Cortex of kidney (tissue), 1 donor: ENCODE measurements at places on chromosomes 6 and 20.

DNA sequence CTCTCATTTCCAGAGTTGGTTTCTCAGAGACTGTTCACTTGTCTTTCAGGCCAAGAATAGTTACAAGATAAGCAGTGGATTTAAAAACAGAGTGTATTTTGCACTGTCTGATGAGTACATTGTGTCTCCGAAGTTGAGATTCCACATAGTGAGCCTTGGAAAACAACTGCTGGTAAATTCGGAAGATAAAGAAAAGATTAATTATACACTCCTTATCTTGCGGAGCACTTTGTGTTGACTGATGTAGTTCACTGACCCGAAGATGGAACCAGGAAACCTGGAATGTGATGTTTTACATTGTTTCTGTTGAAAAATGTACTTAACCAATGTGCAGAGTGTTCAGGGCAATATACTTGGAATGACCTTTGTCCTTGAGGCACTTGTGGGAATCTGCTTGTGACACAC is 51.0 kb downstream of the ANKS1A start:
- DNase-seq, result no peak

- DNase-seq, result no peak
Observed at GRCh38 chr6:43869792-43870659, 100.0 kb downstream of the VEGFA start.

DNA sequence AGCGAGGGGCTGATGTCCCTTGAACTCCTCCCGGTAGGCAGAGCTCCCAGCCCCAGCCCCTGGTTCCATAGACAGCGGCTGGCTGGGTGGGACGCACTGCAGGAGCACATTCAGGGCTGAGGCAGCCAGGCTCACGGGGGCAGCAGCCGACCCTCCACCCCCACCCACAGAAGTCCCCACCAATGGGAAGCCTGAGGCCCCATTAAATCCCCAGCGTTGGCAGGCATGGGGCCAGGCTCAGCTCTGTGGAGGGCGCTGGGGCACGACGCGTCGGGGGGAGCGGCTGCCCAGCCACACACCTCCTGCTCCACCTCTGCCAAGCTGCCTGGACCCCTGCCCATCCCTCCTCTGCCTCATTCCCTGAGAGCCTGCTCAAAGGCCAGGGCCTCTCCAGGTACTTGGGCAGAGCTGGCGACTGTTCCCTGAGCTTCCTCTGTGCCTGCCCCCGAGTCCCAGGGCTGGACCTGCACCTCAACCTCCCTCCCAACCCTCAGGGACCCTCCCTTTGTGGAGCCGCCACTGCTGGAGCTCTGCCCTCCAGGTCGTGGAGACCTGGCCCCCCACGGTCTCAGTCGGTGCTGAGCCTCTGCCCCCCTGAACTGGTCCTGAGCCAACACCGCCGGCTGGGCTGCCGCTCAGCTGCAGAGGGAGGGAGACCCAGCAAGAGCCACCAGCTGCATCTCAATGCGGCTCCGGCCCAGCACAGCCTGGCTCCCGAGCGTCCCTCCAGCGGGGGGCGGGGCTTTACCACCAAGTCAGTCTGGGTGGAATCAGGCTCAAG is 9.1 kb downstream of the CHRNA4 start:
- no peak for DNase-seq

- DNase-seq, result no peak
Observed at GRCh38 chr20:35661908-35662307, 2.8 kb downstream of the CPNE1 start.

GRCh38 chr6:149484733-149485700 is at the start of gene ZC3H12D:
Gene ZC3H12D (minus strand): TSS chr6:149485014. CDS start chr6:149474543, 10,471 bp downstream.
- DNase-seq, result no peak

GRCh38 chr6:155253337-155253736 is 10.5 kb upstream of the CLDN20 start:
- DNase-seq, result no peak

GRCh38 chr6:85389151-85389797 is 60.6 kb upstream of the NT5E start:
- DNase-seq, result no peak

- no peak for DNase-seq
Observed at GRCh38 chr6:138986578-138986977, 1.5 kb downstream of the REPS1 start.

GRCh38 chr6:156781861-156782631 is 4.9 kb downstream of the ARID1B start:
- DNase-seq, result no peak

DNA sequence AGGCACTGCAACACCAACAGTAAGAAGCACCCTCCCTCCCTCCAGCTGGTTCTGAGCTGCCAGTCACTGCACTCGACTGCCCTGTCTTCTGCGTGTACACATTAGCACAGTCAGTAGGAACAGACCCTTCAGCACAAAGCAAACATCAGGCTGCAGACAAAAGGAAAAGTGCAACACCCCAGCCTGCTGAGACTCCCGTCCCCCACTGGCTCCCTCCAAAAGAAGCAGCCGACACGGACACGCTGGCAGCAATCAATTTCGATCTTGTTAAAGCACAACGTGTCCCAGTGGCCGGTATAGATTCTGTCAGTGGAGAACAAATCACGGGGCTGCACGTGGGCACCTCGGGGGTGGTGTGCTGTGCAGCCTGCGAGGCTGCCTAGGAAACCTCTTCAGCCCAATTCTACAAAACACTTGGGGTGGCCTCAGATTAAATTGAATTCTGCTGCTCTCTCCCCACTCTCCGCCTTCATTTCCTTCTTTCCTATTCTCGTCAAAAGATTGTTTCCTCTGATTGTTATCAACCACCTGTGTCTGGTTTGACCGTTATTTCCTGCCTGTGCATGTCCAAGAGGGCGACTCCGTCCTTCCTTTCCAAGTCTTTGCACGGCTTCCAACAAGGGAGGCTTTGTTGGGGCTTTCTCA is 38.7 kb downstream of the TRAF3IP2 start:
- DNase-seq, result no peak

DNA sequence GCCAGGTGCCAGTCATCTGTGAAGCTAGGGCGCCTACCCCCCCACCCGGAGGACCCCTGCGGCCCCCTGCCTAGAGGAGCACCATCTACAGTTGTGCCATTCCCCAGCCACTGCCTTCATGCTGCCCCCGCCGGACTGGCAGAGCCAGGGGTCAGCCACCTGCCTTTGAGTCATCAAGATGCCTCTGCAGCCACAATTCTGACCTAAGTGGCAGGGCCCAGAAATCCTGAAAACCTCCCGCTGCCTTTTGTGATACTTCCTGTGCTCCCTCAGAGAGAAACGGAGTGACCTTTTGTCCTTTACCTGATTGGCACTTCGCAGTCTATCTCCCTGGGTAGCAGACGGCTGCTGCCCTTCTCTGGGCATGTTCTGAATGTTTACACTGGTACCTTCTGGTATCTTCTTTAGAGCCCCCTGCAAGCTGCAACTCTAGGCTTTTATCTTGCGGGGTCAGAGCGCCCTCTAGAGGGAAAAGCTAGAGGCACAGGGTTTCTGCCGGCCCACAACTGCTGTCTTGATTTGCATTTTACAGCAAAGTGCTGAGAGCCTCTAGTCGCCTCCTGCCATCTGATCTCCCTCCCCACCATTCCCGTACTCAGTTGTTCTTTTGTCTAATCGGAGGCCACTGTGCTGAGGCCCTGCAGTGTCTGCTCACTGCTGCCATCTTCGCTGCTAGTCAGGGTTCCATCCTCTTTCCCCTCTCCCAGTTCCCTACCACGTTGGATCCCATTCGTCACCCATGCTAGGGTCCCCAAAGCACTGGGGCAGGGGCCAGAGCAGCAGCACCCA is 26.9 kb downstream of the SPATA2 start:
- DNase-seq, result no peak

DNA sequence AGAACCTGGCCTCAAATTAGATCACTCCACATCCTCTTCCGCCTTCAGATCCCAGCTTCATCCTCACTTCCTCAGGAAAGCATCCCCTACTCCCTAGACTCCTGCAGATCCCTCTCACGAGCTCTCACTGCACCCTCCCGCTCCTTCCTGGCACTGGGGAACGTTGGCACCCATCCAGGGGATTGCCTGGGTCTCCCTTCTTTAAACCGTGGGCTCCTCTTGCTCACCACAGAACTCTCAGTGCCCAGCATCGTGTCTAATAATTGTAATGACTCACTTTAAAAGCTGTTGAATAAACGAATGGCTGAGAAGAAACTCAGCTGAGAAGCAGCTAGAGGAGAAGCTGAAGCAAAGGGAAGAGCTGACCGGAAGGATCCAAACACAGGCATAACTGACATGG is 20.4 kb downstream of the ZC3H12D start:
- no peak for DNase-seq

- DNase-seq, result no peak
Observed at GRCh38 chr6:50030777-50031562, 9.2 kb upstream of the DEFB110 start.

- no peak for DNase-seq
Observed at GRCh38 chr20:31974951-31975487, 7.1 kb downstream of the XKR7 start.

DNA sequence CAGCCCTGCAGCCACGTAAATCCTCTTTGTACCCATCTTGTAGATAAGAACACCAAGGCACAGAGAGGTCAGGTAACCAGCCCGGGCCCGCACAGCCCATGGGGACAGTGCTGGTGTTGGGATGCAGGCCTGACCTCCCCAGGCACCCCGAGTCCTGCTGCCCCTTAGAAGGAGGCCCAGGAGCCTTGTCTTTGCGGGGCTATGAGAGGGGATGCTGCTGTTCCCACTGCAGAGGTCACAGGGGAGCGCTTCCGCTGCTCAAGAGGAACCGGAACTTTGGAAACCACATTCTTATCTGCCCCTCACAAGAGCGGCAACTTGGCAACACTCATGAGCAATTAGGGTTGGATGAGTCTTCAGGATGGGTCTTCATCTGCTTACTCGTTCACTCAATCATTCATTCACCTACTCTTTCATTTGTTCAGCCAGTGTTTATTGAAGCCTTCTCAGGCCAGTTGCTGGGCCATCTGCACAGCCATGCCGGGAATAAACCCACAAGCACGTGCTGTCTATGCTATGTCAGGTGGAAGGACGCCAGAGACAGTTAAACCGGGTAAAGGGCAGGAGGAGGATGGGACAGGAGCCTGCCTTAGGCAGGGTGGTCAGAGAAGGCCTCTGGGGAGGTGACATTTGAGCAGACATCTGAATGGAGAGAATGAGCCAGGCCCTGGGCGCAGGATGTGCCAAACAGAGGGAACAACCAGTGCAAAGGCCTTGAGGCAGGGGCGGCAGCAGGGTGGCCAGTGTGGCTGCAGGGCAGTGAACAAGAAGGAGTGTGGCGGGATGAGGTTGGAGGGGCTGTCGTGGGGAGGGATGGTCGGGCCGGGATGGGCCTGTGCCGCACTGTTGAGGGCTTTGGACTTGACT is 60.8 kb downstream of the RBM38 start:
- no peak for DNase-seq

DNA sequence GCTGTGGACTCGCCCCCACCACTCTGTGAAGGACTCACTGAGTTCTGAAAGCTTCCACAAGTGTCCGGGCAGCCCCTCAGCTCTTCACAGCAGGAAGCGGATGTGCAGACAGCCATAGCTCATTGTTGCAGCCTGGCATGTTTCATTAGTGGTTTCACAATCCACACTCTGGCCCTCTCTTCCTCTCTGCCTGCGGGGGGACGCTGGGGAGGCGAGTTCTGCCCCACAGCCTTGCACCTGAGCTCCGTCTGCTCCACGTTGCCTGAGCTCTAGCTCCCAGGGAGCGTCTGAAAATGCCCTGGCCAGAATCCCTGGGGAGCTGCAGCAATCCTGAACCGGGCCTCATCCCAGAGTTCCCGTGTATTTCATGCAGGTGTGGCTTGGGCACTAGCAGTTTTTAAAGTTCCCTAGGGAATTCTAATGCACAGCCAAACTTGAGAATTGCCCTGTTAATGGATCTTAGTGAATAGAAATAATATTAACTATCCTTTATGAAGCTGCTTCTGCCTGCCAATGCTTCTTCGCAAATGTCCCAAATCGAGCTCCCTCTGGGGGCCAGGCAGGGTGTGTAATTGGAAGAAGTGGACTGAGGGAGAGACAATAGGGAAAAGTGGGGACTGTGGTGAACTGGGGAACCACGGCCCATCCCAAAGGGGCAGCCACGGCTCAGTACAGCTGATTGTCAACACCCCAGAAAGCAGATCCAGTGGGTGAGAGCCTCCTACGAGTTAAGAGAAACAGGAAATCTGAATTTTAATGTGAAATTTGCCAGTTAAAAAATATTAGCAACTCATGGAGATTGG is 51.5 kb downstream of the CTCFL start:
- no peak for DNase-seq

- DNase-seq, result no peak
Observed at GRCh38 chr6:88263591-88263990, 97.4 kb upstream of the CNR1 start.

DNA sequence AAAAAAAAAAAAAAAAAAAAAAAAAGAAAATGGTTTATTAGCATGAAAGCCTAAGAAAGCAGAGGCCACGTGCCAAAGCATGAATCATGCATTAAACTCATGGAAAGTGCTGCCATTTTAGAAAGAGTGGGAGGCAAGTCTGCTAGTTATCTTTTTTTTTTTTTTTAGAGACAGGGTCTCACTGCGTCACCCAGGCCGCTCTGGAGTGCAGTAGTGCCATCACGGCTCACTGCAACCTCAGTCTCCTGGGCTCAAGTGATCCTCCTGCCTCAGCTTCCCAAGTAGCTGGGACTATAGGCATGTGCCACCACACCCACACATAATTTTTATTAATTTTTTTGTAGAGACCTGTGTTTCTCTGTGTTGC is 5.2 kb downstream of the VWA7 start:
- no peak for DNase-seq

DNA sequence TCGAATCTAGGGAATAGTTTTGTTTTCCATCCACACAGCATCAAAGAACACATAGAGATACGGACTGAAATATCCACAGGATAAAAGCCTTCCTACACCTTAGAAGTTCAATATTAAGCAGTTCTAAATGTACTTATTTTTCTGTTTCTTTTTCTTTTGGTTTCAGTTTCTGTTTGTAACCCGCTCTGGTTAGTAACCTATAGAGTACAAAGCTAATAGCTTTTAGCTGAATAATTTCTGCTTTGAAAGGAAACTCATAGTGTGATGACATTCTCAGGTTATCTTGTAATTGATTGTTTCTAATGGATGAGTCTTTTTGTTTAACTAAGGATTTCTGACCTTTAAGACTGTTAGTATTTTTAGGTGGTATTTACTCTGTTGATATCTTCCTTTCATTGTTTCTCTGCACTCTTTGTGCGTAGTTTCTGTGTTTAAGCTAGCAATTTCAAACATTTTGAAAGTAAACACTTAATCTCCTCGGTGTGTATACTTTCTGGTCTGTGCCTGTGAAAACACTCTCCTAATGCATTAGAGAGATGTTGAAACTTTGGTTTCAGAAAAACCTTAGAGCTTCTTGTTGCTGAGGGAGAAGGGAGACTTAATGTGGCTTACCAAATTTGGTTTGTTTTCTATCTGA is 385.5 kb downstream of the HDGFL1 start:
- no peak for DNase-seq

GRCh38 chr20:25669826-25670422 is 26.7 kb downstream of the ZNF337 start:
- DNase-seq, result no peak

GRCh38 chr20:10064611-10065010 is 29.8 kb downstream of the ANKEF1 start:
- no peak for DNase-seq
